Progenitor cell of endocrine pancreas (in vitro differentiated cells): ENCODE measurements at places on chromosomes 3 and 15. TPM values are rescaled to one million over a fixed set of nuclear protein-coding genes. Genes with fewer than 3 reads are reported as not detected.

- H3K27me3 ChIP-seq: no peaks in the 10 kb centered on the region
- H3K27ac ChIP-seq: no peak overlapping the region
- DNase-seq: peak; percentile 23
- no peak overlapping the region for H3K4me3 ChIP-seq
- H3K36me3 ChIP-seq: peaks cover 2% of the 10 kb centered on the region
These were observed 136.5 kb upstream of the MLF1 start for GRCh38 chr3:158434412-158435038.

DNA sequence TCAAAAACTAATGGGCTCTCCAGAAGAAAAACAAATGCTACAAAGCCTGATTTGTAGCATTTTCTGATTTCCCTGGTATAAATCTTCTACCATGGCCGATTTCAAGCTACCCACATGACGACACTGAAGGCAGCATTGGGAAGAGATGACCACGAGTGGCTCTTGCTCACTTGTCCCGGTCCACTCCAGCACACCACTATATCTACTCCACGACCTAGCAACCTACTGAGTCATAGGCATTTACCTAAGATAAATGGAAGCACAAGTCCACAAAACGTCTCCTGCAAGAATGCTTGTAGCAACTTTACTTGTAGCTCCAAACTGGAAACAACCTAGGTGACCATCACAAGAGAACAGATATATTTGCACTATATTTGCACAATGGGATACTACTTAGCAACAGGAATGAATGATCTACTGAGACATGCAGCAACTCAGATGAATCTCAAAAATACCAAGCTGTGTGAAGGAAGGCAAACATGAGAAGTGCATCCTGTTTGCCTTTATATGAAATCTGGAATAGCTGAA lies 60.8 kb upstream of the HES1 start:
- no peaks in the 10 kb centered on the region for H3K27me3 ChIP-seq
- peaks cover 65% of the 10 kb centered on the region for H3K4me1 ChIP-seq
- no peak overlapping the region for H3K4me3 ChIP-seq

DNA sequence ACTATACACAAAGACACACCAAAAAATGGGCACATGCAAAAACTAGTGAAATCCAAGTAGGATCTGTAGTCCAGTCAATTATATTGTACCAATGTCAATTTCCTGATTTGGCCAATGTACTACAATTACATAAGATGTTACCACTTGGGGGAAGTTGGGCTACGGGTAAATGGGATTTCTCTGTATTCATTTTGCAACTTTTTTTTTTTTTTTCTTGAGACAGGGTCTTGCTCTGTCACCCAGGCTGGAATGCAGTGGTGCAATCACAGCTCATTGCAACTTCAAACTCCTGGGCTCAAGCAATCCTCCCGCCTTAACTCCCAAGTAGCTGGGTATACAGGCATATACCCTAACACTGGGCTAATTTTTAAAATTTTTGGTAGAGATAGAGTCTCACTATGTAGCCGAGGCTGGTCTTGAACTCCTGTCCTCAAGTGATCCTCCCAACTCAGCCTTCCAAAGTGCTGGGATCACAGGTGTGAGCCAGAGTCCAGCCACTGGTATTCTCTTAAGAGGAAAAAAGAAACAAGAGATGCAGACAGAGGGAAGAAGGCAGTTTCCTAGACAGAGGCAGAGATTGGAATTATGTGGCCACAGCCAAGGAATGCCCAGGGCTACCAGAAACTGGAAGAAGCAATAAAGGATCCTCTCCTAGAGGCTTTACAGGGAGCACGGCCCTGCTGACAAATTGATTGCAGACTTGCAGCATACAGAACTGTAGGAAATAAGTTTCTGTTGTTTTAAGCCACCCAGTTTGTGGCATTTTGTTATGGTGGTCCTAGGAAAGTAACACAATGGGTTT lies 33.3 kb downstream of the TFDP2 start:
- H3K27me3 ChIP-seq: no peaks in the 10 kb centered on the region
- H3K36me3 ChIP-seq: peaks cover 9% of the 10 kb centered on the region
- DNase-seq: no peak
- no peak overlapping the region for H3K4me3 ChIP-seq

DNA sequence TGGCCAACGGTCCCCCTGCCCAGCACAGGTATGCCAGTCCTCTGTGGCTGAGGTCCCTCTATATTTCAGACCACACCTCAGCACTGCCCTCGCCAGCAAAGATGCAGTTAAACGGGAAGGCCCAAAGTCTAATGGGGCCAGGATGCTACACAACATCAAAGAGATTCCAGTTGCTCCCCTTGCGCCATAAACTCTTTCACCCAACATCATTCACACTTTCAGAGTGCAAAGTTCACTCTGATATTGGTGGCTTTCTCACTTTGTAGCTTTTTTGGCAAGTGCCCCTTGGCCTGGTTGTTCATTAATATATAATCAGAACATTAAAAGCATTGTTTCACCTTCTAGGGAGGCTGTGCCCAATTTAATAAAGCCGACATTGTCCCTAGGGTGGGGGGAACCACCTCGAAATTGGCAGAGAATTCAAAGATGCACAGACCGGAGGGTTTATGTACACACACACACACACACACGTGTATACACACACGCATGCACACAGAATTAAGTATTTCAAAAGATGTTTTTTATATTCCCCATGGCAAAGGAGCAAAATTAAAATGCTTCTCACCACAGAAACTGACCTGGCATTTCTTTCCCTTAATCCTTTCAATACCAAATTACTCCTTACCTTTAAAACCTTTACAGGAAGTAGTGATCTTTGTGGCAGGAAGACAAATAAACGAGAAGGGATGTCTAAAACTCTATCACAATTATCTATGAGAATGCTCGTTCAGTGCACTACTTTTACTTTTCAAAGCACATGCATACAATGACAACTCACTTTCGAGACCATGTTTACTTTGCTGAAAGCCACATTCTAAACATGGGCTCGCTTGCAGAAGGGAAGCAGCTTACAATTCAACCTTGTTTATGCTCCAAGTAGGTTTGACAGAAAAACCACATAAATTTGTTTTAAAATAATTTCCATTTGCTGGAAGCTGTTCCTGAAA lies 19.5 kb downstream of the LRIG1 start:
- H3K27ac ChIP-seq: peak overlapping the region; percentile 83
- H3K27me3 ChIP-seq: no peaks in the 10 kb centered on the region
- peaks cover 57% of the 10 kb centered on the region for H3K4me1 ChIP-seq

DNA sequence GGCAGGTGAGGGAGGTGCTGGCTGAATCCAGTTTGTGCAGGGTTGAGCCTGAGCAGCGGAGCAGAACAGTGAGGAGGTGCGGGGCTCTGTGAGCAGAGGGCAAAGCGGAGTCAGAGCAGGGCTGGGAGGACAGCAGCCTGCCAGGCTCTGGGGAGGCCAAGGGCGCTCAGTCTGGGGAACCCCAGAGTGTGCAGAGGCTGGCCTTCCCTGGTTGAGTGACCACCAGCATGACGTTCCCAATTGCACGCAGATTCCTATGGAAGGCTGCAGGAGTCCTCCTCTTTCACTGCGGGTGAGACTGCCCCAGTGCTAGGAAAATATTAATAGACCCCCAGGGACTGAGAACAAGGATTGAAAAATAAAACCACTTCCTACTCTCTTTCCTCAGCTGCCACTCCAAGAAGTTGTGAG lies 13.2 kb downstream of the MRAS start:
- H3K36me3 ChIP-seq: no peaks in the 10 kb centered on the region
- H3K27ac ChIP-seq: peak overlapping the region; percentile 34
- no peaks in the 10 kb centered on the region for H3K27me3 ChIP-seq
- peaks cover 14% of the 10 kb centered on the region for H3K4me1 ChIP-seq
- no peak overlapping the region for H3K4me3 ChIP-seq

DNA sequence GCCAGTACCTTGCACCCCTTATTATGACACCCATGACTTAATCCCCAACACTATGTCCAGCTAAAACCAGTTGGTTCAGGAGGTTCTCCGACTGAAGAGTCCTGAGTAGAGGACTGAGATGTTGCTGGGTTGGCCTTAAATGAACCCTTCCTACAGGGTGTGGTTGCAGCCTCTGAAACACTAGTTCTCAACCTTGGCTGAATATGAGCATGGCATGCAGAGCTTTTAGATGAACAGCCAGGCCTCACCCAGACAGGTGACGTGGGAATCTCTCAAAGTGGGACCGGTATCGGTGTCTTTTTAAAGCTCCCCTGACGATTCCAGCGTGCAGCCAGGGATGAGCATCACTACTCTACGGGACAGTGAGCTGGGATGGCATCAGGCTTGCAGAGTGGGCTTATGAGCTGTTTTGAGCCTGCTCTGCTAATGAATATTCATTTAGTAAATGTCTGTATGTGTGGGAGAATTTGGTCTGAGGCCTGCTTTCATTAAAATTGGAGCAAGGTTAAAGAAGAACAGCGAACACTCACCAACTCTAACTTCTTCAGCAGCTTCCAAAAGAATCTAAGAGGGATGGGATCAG lies 79.7 kb upstream of the PRICKLE2 start:
- H3K4me1 ChIP-seq: peaks cover 1% of the 10 kb centered on the region
- no peak overlapping the region for H3K27ac ChIP-seq
- no peaks in the 10 kb centered on the region for H3K36me3 ChIP-seq
- no peaks in the 10 kb centered on the region for H3K27me3 ChIP-seq

DNA sequence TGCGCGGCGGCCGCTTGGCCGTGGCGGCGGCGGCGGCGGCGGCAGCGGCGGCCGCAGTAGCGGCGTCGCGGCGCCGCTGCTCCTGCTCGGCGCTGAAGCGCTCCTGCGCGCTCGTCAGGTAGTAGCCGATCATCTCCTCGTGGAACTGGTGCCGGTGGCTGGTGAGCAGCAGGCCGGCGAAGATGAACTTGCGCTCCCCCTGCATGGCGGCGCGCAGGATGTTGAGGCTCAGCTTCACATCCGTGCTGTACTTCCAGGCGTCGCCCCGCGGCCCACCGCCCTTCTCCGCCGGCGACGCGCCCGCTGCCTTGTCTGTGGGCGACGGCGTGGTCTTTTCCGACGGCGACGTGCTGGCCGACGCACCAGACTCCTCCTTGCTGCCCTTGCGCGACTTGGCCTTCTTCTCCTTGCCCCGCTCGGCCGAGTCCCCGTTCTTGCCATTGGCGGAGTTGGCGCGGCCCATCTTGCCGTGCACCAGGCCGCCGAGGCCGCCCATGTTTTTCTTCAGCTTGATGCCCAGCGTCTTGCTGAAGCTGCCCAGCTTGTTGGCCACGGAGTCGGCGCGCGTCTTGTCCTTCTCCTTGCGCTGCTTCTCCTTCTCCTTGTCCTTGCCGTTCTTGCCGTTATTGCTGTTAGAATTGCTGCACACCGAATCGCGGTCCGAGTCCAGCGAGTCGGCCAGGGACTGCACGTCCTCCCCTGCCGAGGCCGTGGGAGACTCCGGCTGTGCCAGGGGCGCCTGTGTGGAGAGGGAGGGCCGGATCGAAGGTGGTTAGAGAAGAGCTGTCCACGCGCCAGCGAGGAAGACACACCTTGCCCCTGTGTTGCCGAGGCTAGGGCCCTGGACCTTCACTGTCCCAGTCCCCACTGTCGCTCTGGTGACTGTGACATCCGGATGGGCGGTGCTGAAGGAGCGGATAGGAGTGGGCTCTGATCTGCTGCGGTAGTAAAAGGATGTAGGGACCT lies 157.6 kb downstream of the KLF13 start:
- peak overlapping the region; percentile 32 for H3K4me3 ChIP-seq
- peaks cover 9% of the 10 kb centered on the region for H3K36me3 ChIP-seq
- DNase-seq: no peak
- H3K27me3 ChIP-seq: peaks cover 50% of the 10 kb centered on the region

GRCh38 chr3:122416966-122417365 lies 1.1 kb upstream of the WDR5B start:
- H3K4me1 ChIP-seq: peaks cover 18% of the 10 kb centered on the region
- peak overlapping the region; percentile 98 for H3K27ac ChIP-seq
- peaks cover 6% of the 10 kb centered on the region for H3K36me3 ChIP-seq
- peak overlapping the region; percentile 91 for H3K4me3 ChIP-seq
- no peak for DNase-seq
- no peaks in the 10 kb centered on the region for H3K27me3 ChIP-seq

- H3K27me3 ChIP-seq: no peaks in the 10 kb centered on the region
- no peak overlapping the region for H3K27ac ChIP-seq
- no peak overlapping the region for H3K4me3 ChIP-seq
These were observed 27.6 kb upstream of the ULK4 start for GRCh38 chr3:41989518-41989917.

- no peak for DNase-seq
- H3K27me3 ChIP-seq: peaks cover 3% of the 10 kb centered on the region
- peaks cover 7% of the 10 kb centered on the region for H3K4me1 ChIP-seq
- H3K36me3 ChIP-seq: no peaks in the 10 kb centered on the region
These were observed 160.7 kb downstream of the EBLN2 start for GRCh38 chr3:73222126-73222525.

DNA sequence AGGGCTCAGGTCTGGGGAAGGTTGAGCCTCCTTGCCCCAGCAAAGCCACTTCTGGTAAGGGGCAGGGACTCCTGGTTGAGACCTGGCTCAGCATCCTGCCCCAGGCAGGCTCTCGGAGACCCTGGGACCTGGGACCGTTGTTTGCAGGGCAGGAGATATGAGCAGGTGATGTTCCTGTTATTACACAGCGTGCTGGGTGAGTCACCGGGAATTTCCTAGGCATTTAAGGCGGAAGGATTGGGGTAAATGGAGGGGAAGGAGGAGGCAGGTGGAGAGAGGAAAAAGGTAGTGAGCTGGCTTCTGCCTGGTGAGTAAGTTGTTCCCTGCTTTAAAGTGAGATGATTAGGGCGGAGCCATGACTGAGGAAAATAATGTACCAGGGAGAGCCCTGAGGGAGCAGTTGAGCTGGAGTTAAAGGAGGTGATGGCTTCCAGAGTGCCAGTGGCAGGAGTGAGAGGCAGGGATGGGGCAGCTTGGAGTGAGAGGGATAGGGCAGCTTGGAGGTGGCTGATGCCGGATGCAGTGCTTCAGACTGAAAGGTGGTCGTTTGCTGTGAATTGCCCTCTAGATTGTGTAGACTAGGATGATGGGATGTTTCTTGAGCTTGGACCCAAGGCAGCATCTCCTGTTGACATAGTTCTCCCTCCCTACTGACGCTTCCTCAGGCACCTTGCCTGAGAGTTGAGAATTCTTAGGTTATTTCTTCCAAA lies 79.4 kb downstream of the AAGAB start:
- no peak for DNase-seq
- no peak overlapping the region for H3K4me3 ChIP-seq
- no peaks in the 10 kb centered on the region for H3K27me3 ChIP-seq

- H3K27ac ChIP-seq: no peak overlapping the region
- H3K27me3 ChIP-seq: no peaks in the 10 kb centered on the region
- no peaks in the 10 kb centered on the region for H3K36me3 ChIP-seq
- no peak overlapping the region for H3K4me3 ChIP-seq
- DNase-seq: no peak
- H3K4me1 ChIP-seq: no peaks in the 10 kb centered on the region
These were observed 78.4 kb downstream of the MME start for GRCh38 chr3:155158346-155159037.

- peaks cover 55% of the 10 kb centered on the region for H3K27me3 ChIP-seq
- H3K4me3 ChIP-seq: no peak overlapping the region
- no peak for DNase-seq
- H3K36me3 ChIP-seq: peaks cover 1% of the 10 kb centered on the region
- no peak overlapping the region for H3K27ac ChIP-seq
These were observed 250.1 kb upstream of the LYSMD4 start for GRCh38 chr15:99983171-99983885.

- no peak overlapping the region for H3K4me3 ChIP-seq
- no peak for DNase-seq
- H3K4me1 ChIP-seq: peaks cover 9% of the 10 kb centered on the region
- H3K27me3 ChIP-seq: peaks cover 12% of the 10 kb centered on the region
- no peaks in the 10 kb centered on the region for H3K36me3 ChIP-seq
- H3K27ac ChIP-seq: no peak overlapping the region
These were observed 6.3 kb upstream of the UBE2Q2 start for GRCh38 chr15:75836959-75837334.

- H3K27me3 ChIP-seq: peaks cover 43% of the 10 kb centered on the region
- H3K4me3 ChIP-seq: peak within 1 kb of the TSS; percentile 77
- peak within 1 kb of the TSS; percentile 84 for H3K27ac ChIP-seq
- no peaks in the 10 kb centered on the region for H3K36me3 ChIP-seq
These were observed at the start of gene SLC35G2 for GRCh38 chr3:136818769-136819391. Gene SLC35G2, plus strand, starts transcription at chr3:136819126. Its CDS starts 35,335 bp downstream, at chr3:136854461.

KBTBD8 gene
- 5.8 and 6.1 TPM in 2 replicates for total RNA-seq

MAGI1 gene
- 142 and 150 TPM in 2 replicates for total RNA-seq

VGLL4 gene
- total RNA-seq: 93.2 and 93.4 TPM in 2 replicates

LRRC31 gene
- 0.67 and 1.2 TPM in 2 replicates for total RNA-seq

GOLGA8F gene
- total RNA-seq: not detected in 2 replicates
